ENCODE measurements at places on chromosomes 1 and 21. TPM values are rescaled to one million over a fixed set of nuclear protein-coding genes. Genes with fewer than 3 reads are reported as not detected.

DNA sequence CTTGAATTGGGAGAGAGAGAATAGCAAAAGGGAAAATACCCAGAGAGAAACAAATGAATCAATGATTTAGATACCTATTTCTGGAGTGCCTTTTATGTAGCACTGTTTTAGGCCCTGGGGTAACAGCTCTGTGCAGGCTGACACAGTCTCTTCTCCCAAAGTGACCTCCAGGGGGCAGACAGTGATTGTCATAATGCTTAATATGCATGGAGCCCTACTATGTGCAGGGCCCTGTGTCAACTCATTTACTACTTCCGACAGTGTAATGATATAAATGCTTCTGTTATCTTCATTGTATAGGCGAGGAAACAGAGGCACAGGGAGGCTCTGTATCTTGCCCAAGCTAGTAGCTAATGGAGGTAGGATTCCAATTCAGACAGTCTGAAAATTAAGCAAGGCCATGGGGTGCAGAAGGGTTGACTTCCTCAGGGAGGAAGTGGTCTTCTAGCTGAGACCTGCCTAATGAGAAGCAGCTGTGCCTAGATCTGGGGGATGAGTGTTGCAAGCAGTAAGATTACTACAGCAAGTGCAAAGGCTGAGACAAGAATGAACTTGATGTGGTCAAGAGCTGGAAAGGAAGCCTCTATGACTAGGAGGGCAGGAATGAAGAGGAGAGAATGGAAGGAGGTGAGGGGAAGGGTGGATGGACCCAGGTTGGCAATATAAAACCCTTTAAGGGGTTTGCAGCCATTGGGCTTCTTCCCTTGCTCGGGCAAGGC is 16.2 kb upstream of the SERINC2 start:
- no peak for DNase-seq
- no peak overlapping the region for H3K4me3 ChIP-seq
- H3K36me3 ChIP-seq: no peaks in the 10 kb centered on the region
- H3K4me1 ChIP-seq: peaks cover 15% of the 10 kb centered on the region
- no peak overlapping the region for H3K27ac ChIP-seq
- H3K27me3 ChIP-seq: peaks cover 12% of the 10 kb centered on the region

GRCh38 chr1:42003433-42003832 is 84.7 kb upstream of the HIVEP3 start:
- no peaks in the 10 kb centered on the region for H3K36me3 ChIP-seq
- no peak overlapping the region for H3K4me3 ChIP-seq
- peaks cover 2% of the 10 kb centered on the region for H3K4me1 ChIP-seq
- peak; percentile 21 for DNase-seq
- no peak overlapping the region for H3K27ac ChIP-seq
- H3K27me3 ChIP-seq: no peaks in the 10 kb centered on the region

- peaks cover 20% of the 10 kb centered on the region for H3K4me1 ChIP-seq
- no peaks in the 10 kb centered on the region for H3K27me3 ChIP-seq
- DNase-seq: no peak
- H3K4me3 ChIP-seq: no peak overlapping the region
These were observed 36.4 kb downstream of the PDC start for GRCh38 chr1:186424539-186424938.

- no peak for DNase-seq
- peaks cover 18% of the 10 kb centered on the region for H3K4me1 ChIP-seq
- H3K36me3 ChIP-seq: peaks cover 34% of the 10 kb centered on the region
- H3K27ac ChIP-seq: no peak overlapping the region
- H3K27me3 ChIP-seq: peaks cover 2% of the 10 kb centered on the region
These were observed 6.5 kb upstream of the MATN1 start for GRCh38 chr1:30729901-30730300.

GRCh38 chr1:216640100-216640499 is 83.1 kb downstream of the ESRRG start:
- H3K27ac ChIP-seq: no peak overlapping the region
- no peak overlapping the region for H3K4me3 ChIP-seq
- no peaks in the 10 kb centered on the region for H3K4me1 ChIP-seq
- no peaks in the 10 kb centered on the region for H3K36me3 ChIP-seq

- H3K27me3 ChIP-seq: peaks cover 19% of the 10 kb centered on the region
- peaks cover 38% of the 10 kb centered on the region for H3K4me1 ChIP-seq
- DNase-seq: no peak
- H3K36me3 ChIP-seq: peaks cover 9% of the 10 kb centered on the region
- peak overlapping the region; percentile 6 for H3K4me3 ChIP-seq
These were observed 594 bp upstream of the PANK4 start for GRCh38 chr1:2526824-2527555.

GRCh38 chr1:114368560-114369255 is 142.3 kb downstream of the TRIM33 start:
- peaks cover 6% of the 10 kb centered on the region for H3K27me3 ChIP-seq
- no peaks in the 10 kb centered on the region for H3K4me1 ChIP-seq
- no peak overlapping the region for H3K27ac ChIP-seq
- no peaks in the 10 kb centered on the region for H3K36me3 ChIP-seq

GRCh38 chr1:35834218-35834617 is 26.4 kb downstream of the AGO4 start:
- H3K4me3 ChIP-seq: no peak overlapping the region
- no peak overlapping the region for H3K27ac ChIP-seq
- H3K27me3 ChIP-seq: no peaks in the 10 kb centered on the region

DNA sequence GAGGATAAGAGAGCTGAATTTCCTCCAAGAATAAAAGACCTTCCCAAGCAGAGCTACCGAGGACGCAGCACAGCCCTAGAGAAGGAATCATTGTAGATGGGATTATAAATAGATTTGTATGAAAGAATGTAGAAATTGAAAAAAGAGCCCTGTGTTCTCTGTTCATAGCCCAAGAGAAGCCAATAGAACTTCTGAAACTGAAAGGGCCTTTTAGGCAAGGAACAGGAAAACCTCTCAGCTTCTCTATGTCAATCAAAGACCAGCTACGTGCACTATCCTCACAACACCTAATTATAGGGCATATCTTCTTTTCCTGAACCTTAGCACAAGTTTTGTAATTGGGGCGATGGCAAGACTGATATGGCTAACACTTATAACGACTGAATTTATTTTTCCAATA is 192.4 kb upstream of the RNPC3 start:
- no peak overlapping the region for H3K4me3 ChIP-seq
- H3K4me1 ChIP-seq: no peaks in the 10 kb centered on the region
- no peak overlapping the region for H3K27ac ChIP-seq
- H3K36me3 ChIP-seq: no peaks in the 10 kb centered on the region
- no peak for DNase-seq

GRCh38 chr1:34865573-34865972 is 6.0 kb upstream of the SMIM12 start:
- peaks cover 2% of the 10 kb centered on the region for H3K36me3 ChIP-seq
- peaks cover 19% of the 10 kb centered on the region for H3K4me1 ChIP-seq
- H3K27ac ChIP-seq: peak overlapping the region; percentile 75
- DNase-seq: no peak
- peak overlapping the region; percentile 47 for H3K4me3 ChIP-seq

DNA sequence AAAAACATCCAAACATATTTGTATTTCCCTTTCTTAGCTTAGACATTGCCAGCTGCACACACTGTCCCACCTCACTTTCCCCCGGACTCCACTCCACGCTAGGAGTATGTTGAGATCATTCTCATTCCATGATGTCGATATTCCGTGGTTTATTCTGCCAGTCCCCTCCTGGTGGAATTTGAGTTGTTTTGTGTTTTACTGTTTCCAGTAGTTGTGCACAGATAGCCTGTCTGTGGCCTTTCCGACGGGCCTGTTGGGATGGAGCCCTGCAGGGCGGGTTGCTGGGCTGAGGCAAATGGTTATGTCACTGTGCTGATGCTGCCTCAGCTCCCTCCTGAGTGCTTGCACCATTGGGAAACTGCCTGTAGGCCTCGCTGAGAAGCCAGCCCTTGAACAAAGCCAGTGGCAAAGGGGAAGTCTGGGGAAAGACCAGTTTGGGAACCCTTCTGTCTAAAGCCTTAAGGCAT is 12.8 kb downstream of the TRAPPC10 start:
- H3K27me3 ChIP-seq: no peaks in the 10 kb centered on the region
- DNase-seq: no peak
- peak overlapping the region; percentile 92 for H3K27ac ChIP-seq
- H3K4me1 ChIP-seq: peaks cover 50% of the 10 kb centered on the region
- H3K36me3 ChIP-seq: peaks cover 26% of the 10 kb centered on the region

DNA sequence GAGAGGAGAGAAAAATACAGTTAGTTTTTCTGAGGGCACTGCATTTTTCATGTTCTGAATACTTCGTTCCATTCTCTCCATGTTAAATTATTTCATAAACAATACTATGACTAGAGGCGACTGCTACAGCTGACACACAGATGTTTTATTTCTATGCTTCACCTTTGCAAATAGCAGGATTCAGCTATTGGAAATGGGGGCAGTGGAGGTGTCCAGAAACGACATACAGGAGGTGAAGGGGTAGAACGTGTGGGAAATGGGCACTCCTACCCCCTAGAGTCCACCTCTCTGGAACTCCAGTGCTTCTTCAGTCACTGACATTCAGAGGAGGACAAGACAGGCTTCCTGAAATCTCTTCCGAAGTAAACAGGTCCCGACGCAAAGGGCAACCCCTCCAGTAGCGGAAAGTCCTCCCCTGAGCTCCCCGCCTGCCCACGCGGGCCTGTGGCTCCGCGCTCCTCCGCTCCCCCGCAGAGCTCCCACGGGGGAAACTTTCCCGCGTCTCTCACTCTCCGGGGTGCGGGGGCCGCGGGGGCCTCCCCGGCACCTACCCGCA is 480 bp downstream of the DPYD start:
- no peak for DNase-seq
- H3K27ac ChIP-seq: peak overlapping the region; percentile 98
- H3K4me3 ChIP-seq: peak overlapping the region; percentile 93
- H3K27me3 ChIP-seq: no peaks in the 10 kb centered on the region

DNA sequence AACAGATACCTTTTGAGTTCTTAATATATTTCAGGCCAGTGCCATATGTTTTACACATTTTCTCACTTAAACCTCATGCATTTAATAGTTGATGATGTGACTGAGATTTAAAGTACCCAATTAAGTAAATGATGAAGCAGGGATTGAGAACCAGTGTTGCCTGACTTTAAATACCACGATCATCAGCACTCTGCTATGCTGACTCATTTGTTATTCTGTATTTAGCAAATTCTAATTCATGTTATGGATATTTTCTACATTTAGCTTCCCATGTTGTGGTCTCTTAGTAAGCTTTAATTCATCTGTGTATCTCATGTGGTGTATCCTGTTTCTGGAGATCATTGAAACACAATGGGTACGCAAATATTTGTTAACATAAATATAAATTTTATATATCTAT is 363.0 kb downstream of the PTBP2 start:
- H3K27me3 ChIP-seq: no peaks in the 10 kb centered on the region
- no peaks in the 10 kb centered on the region for H3K36me3 ChIP-seq
- H3K4me3 ChIP-seq: no peak overlapping the region
- H3K4me1 ChIP-seq: no peaks in the 10 kb centered on the region

GRCh38 chr1:145922266-145922665 is 3.7 kb upstream of the PEX11B start:
- no peak overlapping the region for H3K4me3 ChIP-seq
- DNase-seq: no peak
- no peaks in the 10 kb centered on the region for H3K27me3 ChIP-seq

DNA sequence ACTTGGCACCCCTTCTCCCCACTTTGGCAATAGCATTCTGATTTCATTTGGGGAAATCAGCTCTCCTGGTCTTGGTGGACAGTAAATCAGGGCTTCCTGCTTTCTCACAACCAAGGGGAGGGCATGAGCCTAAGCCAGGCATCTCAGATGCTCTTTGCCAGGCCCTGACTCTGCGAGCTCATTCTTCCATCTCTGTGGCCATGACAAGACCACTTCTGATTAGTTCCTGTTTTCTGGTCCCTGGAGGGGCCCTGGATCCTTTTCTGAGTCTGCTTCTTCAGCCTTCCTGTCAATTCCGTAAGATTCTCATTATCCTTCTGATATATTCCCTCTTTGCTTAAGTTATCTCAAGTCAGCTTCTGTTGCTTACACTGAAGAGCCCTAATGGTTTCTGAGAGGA is 210.4 kb downstream of the HIVEP3 start:
- no peak for DNase-seq
- H3K4me3 ChIP-seq: no peak overlapping the region
- H3K36me3 ChIP-seq: no peaks in the 10 kb centered on the region

Gene MARK1
- not detected for total RNA-seq

Gene HAPLN2
- total RNA-seq: not detected

Gene LDLRAP1
- 6.1 TPM for total RNA-seq

Gene CYP4A22
- not detected for total RNA-seq

Gene C1orf50
- total RNA-seq: 6.3 TPM

Gene CHI3L1
- not detected for total RNA-seq

Gene LEFTY1
- total RNA-seq: not detected

Gene NLRP3
- 0.16 TPM for total RNA-seq

Gene CFHR4
- not detected for total RNA-seq
